ENCODE measurements at places on chromosomes 2 and 18. TPM values are rescaled to one million over a fixed set of nuclear protein-coding genes. Genes with fewer than 3 reads are reported as not detected.

DNA sequence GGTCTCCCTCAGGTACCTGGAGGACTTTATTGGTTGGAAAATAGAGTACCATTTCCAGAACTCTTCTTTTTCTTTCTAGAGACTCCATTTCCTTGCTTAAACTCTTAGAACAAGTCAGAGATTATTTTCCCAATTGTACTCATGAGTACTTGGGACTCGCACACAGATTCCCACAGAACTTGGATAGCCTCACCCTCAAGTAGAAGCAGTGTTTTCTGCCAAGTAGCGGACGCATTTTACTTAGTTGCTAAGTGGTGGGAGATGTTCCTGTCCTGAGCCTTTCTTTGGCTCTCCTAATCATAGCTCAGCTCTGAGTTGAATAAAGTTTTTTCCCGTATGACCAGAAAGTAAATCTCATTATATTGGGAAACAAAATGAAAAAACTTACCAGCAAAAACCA is 17.2 kb downstream of the SLC30A3 start:
- no peak for DNase-seq
- no peaks in the 10 kb centered on the region for H3K27me3 ChIP-seq
- no peak overlapping the region for H3K27ac ChIP-seq
- H3K4me1 ChIP-seq: peaks cover 16% of the 10 kb centered on the region

Gene ERBB4
- total RNA-seq: not detected

DNA sequence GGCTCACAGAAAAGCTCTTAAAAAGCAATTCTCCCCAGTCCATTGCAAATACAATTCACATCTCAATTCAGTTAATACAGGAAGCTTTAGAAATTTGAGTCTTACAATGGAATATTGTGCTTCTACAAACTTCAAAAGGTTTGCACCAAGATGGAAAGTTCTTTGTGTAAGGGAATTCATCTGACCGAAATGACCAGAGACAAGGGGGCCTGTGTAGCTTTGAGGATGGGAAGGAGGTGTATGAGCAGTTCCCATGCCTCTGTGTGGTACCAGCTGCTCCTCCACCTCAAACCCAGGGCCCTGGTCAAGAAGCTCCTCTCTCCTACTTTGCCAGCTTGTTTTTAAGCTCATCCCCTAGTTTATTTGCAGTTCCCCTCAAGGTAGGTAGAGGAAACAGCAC is 312.8 kb upstream of the PKDCC start:
- no peaks in the 10 kb centered on the region for H3K4me1 ChIP-seq
- no peaks in the 10 kb centered on the region for H3K27me3 ChIP-seq
- H3K36me3 ChIP-seq: no peaks in the 10 kb centered on the region
- no peak overlapping the region for H3K4me3 ChIP-seq
- no peak overlapping the region for H3K27ac ChIP-seq
- no peak for DNase-seq

DNA sequence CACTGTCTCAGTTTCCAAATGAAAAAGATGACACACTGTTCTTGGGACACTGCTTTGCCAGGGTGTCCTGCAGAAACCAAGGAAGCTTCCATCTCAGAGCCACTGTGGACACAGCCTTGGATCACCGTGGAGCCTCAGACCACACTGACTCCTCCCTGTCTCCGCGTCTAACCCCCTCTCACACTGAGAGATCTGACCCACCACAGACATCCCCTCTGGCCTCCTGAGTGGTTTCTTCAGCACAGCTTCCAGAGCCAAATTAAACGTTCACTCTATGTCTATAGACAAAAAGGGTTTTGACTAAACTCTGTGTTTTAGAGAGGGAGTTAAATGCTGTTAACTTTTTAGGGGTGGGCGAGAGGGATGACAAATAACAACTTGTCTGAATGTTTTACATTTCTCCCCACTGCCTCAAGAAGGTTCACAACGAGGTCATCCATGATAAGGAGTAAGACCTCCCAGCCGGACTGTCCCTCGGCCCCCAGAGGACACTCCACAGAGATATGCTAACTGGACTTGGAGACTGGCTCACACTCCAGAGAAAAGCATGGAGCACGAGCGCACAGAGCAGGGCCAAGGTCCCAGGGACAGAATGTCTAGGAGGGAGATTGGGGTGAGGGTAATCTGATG is 113.4 kb upstream of the PKDCC start:
- no peaks in the 10 kb centered on the region for H3K4me1 ChIP-seq
- no peak overlapping the region for H3K27ac ChIP-seq
- no peaks in the 10 kb centered on the region for H3K27me3 ChIP-seq
- no peaks in the 10 kb centered on the region for H3K36me3 ChIP-seq
- H3K4me3 ChIP-seq: no peak overlapping the region

Gene DHRS9
- not detected for total RNA-seq

Gene MBP
- 79.2 TPM for total RNA-seq

Gene KIAA2012
- total RNA-seq: not detected

DNA sequence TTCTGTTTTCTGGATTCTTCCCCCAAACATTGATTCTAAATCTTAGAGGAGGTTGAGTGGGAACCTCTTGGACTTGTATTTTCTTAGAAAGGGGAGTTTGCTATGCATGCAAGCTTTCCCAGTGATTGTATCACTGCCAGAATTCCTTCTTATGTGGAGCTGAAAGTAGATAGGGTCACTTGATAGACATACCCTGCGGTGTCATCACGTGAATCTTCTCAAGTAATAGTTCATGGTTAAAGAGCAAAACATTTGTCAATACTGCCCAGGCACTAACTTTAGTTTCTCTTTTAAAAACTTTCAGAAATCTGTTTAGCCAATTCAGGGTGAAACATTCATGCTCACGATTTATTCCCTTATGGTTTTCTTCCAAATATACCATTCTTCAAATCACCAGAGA is 6.4 kb downstream of the PMAIP1 start:
- H3K4me1 ChIP-seq: peaks cover 27% of the 10 kb centered on the region
- H3K4me3 ChIP-seq: no peak overlapping the region
- no peak overlapping the region for H3K27ac ChIP-seq

DNA sequence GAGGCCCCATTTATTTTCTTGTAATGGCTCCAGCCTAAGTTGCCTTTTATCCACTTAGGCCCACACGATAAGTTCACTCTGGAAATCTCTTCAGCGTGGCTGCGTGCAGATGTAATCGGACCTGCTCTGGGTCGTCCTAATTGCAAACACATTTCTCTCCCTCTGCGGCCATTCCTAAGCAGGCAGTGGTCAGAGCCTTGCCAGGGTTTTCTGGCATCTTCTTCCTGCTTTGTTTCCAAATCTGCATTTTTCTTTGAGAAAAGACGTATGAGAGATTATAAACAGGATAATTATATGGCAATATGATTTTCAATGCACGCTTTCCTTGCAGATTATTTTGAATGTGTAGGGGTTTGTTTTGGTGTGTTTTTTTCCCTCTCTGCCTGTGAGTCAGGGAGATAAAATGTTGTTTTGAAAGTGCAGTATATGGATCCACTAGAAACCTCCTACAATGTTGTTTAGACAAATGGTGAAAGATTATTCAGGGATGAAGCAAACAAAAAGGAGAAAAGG is 239.4 kb upstream of the TANK start:
- H3K27ac ChIP-seq: no peak overlapping the region
- H3K4me1 ChIP-seq: no peaks in the 10 kb centered on the region
- DNase-seq: no peak
- no peak overlapping the region for H3K4me3 ChIP-seq
- no peaks in the 10 kb centered on the region for H3K27me3 ChIP-seq
- H3K36me3 ChIP-seq: no peaks in the 10 kb centered on the region

- no peak overlapping the region for H3K4me3 ChIP-seq
- H3K36me3 ChIP-seq: no peaks in the 10 kb centered on the region
- H3K27ac ChIP-seq: no peak overlapping the region
- H3K27me3 ChIP-seq: no peaks in the 10 kb centered on the region
- H3K4me1 ChIP-seq: peaks cover 21% of the 10 kb centered on the region
These were observed 60.9 kb upstream of the IL1R1 start for GRCh38 chr2:102081606-102082005.

DNA sequence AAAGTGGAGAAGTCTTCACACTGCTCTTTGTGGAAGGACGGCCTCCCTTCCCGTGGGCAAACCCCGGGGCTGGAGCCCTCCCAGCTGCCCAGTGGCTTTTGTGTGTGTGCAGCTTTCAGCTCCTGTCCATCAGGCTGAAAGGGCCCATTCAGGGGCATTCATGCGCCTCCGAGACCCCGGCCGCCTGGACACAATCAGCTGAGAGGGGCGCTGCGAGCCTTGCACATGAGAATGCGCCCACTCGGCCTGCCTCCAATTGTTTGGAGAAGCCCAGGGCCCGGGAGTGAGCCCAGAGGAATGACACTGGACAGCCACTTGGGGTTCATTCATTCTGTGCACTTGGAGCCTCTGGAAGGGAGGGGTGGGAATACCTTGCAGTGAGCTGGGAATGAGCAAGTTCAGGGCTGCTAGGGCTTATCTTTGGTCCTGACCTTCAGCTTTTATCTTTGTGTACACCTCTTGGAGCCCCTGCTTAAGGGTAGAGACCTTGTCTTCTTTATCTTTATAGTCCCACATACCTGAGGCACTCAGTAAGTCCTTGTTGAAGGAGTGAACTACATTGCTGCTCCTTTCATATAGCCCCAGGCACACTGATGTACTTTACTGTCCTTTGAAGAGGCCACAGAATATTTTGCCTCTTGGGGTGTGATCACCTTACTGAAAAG is 56.5 kb downstream of the TCF7L1 start:
- no peaks in the 10 kb centered on the region for H3K27me3 ChIP-seq
- no peak overlapping the region for H3K4me3 ChIP-seq
- H3K36me3 ChIP-seq: no peaks in the 10 kb centered on the region
- no peaks in the 10 kb centered on the region for H3K4me1 ChIP-seq

GRCh38 chr2:200471324-200471848 is 38.5 kb downstream of the KCTD18 start:
- H3K27me3 ChIP-seq: no peaks in the 10 kb centered on the region
- H3K27ac ChIP-seq: no peak overlapping the region
- H3K36me3 ChIP-seq: no peaks in the 10 kb centered on the region

Gene ERCC3
- 40.0 TPM for total RNA-seq

DNA sequence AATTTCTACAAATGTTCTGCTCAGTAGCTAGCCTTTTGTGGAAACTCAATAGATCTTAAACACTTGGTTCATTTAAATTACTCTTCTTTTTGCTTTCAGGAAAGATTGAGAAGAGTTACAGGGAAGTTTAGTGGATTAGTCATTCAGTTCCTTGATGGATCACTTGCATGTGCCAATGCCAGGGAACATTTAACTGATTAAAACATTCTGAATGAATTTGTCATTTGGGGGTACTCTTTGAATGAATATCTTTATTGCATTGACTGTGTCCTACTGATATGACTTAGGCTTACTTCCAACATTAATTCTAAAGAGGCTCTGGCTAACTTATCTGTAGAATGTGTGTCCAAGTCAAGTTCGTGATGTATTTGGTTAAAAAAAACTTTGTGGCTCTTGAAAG is 199.8 kb downstream of the PLCL1 start:
- DNase-seq: no peak
- H3K27me3 ChIP-seq: no peaks in the 10 kb centered on the region
- peaks cover 3% of the 10 kb centered on the region for H3K4me1 ChIP-seq
- no peak overlapping the region for H3K27ac ChIP-seq
- H3K36me3 ChIP-seq: no peaks in the 10 kb centered on the region

GRCh38 chr2:101842471-101842870 is 145.0 kb downstream of the MAP4K4 start:
- no peak overlapping the region for H3K4me3 ChIP-seq
- no peaks in the 10 kb centered on the region for H3K27me3 ChIP-seq
- peaks cover 94% of the 10 kb centered on the region for H3K36me3 ChIP-seq

Data from CD4-positive, alpha-beta T cell (primary cell).